ENCODE measurements at places on chromosomes 3 and 15.

GRCh38 chr3:160065282-160065681, 76.6 kb downstream of the IL12A start:
- DNase-seq = no peak

DNA sequence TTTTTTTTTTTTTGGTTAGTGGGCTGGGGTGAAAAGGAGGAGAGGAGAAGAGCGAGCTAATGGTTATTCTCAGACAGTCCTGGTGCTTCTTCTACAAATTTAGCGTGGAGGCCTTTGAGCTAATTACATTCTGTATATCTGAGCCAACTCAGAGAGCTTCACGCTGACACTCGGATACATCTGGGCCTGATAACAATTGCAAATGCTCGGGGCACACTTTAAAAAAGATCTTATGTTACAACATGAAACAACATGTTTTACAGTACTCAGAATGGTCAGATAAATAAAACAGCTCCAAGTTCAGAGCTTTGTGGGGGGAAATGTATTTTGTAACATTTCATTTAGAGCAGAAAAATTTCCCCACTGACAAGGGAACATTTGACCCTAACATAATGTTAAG, 966.9 kb upstream of the NR2F2 start:
- DNase-seq = no peak

GRCh38 chr3:14404186-14404585, 1.8 kb downstream of the SLC6A6 start:
- no peak for DNase-seq

DNA sequence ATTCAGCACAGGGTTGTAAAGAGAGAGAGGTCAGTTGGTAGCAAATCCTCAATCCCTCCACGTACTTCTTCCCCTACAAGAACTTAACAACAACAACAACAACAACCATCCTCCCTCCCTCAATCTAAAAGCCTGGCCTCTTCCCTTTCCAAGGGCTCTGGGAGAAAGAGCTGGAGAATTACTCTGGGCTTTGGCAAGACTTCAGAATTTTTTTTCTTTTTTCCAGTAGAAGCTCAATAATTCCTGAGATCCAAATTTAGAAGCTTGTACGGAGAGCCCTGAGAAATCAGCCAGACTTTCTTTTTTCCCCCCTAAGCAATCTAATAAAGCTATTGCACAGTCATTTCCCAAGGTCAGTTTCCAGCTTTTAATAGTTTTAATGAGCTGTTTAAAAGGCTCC, 95.8 kb upstream of the CACNA2D3 start:
- DNase-seq = no peak

- DNase-seq = peak; percentile 39
Measured at GRCh38 chr3:105752791-105753415, 115.9 kb downstream of the CBLB start.

DNA sequence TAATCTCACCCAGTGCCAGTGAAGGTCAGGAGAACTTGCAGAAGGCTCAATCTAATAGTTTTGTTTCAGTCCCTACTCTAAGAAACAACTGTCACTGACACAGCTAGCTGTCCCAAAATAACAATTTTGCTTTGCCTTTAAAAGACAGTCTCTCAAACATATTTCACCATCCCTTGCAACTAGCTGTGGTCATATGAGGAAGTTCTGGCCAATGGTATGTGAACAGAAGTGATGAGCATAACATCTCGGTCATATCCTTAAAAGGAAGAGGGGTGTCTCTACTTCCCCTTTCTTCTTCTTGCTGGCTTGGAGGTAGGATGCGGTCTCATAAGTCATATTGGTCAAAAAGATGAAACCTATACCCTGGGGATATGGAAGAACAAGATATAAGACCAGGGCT, 198.1 kb downstream of the NEK10 start:
- DNase-seq = no peak

- DNase-seq = no peak
Measured at GRCh38 chr15:62115847-62116246, 49.1 kb downstream of the C2CD4A start.

DNA sequence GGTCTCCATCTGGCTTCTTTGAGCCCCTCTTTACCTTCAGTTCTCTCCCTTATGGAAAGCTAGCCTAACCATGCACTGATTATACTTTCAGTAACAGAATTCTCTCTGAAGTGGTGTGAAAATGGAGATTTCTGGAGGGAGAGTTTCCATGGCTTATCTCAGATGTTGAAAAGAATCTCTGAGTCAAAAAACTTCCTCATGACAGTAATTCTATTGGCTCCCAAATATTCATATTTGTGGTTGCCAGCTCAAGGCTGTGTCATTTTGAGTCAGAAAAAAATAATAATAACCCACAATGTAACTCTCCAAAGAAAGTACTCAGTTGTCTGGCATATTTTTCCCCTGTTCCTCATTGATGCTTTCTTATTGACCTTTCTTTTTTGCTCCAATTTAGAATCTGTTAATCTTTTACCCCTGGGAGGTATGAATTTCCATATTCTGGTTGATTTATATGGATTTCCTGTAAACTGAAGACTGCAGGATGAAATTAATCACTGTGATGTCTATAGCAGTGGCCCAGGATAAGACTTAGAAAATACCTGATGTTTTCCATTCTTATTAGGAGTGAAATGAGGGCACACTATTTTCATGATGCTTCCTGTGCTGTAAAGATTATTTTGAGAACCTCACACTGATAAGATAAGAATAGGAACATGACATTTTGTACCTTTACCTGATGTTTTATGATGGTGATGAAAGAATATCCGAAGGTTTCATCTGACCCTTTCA, 149.5 kb upstream of the EPHA3 start:
- DNase-seq = no peak

DNA sequence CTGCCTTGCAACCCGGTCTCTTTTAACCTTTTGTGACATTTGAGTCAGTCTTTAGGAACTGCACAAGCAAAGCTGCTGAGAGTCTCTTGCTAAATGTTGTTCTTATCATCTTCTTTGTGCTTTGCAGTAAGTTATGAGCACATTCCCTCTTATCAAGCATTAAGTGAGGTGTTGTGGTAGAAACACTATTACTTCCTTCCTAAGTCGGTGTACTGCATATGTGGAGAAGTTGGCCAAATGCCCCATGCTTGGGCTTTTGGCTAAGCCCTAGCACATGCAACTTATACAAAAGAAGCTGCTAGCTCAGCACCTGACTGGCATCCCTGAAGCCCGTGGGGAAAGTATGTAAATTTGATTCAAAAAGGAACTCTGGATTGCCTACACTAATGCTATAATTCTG, 136.5 kb upstream of the RBMS3 start:
- no peak for DNase-seq

DNA sequence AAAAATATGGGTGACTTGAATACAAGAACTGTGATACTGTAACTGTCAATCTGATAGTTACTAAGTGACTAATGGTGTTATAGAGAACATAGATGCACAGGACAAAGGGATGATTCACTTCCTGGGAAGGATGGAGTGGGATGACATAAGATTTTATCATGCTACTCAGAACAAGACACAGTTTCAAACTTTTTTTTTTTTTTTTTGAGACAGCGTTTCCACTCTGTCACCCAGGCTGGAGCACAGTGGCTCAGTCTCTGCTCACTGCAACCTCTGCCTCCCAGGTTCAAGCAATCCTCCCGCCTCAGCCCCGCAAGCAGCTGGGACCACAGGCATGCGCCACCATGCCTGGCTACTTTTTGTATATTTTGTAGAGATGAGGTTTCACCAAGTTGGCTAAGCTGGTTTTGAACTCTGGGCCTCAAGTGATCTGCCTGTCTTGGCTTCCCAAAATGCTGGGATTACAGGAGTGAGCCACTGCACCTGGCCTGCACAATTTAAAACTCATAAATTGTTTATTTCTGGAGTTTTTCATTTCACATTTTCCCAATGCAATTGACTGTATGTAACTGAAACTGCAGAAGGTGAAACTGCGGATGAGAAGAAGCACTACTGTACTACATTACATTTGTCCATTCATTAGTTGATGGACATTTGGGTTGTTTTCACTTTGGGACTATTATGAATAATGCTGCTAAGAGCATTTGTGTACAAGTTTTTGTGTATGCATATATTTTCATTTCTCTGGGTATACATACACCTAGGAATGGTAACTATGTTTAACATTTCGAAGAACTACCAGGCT, 40.6 kb downstream of the ADIPOQ start:
- no peak for DNase-seq

- DNase-seq = no peak
Measured at GRCh38 chr3:125194849-125195601, 17.5 kb downstream of the SLC12A8 start.

Data from effector CD4-positive, alpha-beta T cell (primary cell).